ENCODE measurements at places on chromosomes 4 and X.
A peak's percentile ranks its signal among the peaks of the same experiment; 100 is the strongest.

- DNase-seq, result no peak
Measured at GRCh38 chrX:8870411-8870810, 69.2 kb upstream of the FAM9A start.

- no peak for DNase-seq
Measured at GRCh38 chrX:10989386-10989785, 121.7 kb upstream of the HCCS start.

DNA sequence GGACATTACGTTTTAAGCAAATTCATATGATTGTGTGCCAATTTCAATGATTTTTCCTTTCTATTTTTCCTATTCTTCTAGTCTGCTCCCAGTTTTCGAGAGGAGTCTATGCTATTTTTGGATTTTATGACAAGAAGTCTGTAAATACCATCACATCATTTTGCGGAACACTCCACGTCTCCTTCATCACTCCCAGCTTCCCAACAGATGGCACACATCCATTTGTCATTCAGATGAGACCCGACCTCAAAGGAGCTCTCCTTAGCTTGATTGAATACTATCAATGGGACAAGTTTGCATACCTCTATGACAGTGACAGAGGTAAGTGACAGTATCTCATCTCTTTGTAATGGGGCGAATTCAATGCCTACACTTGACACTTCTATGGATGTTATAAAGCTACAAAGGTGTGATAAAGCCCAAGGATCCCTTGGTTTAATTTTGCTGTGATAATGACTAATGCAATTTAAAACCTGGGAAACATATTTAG is 83.0 kb downstream of the GRIA2 start:
- no peak for DNase-seq

- no peak for DNase-seq
Measured at GRCh38 chr4:86359944-86360478, at the start of gene MAPK10. TSS of gene MAPK10 (minus strand) at chr4:86360053.

DNA sequence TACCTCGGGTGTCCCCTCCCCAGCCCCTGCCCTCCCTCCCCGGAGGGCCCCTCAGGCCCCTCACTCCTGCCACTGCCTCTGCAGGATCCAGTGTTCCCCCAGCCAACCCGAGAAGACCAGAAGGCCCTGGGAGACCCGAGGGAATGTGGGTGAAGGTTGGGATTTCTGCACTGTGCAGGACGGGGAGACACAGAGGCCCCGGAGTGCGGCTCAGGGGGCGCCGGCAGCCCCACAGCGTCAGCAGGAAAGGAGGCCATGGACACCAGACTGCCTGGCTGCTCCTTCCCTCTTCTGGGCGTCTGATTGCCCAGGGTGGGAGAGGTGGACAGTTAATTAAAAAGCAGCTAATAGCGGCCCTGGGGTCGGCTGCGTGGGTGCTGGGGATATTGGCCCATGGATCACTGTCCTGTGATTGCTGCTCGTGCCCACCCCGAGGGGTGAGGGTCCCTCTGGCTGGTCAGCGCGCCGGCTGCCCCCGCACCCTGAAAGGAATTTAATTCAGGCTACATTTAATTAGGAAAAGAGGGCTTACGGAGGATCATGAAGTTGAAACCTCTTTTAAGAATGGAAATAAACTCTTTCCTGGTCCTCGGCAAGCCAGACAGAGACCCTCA is 57.8 kb upstream of the NKX1-1 start:
- no peak for DNase-seq

GRCh38 chr4:40492691-40493090 is 137.0 kb downstream of the RBM47 start:
- no peak for DNase-seq

GRCh38 chr4:140085062-140085622 is 68.8 kb downstream of the MAML3 start:
- DNase-seq, result peak; percentile 76

Data from PC-9 (cell line).